GM12891 (cell line): ENCODE measurements at places on chromosomes 11 and 22.

- DNase-seq = no peak
Observed at GRCh38 chr11:77167111-77167626, 39.1 kb downstream of the MYO7A start.

DNA sequence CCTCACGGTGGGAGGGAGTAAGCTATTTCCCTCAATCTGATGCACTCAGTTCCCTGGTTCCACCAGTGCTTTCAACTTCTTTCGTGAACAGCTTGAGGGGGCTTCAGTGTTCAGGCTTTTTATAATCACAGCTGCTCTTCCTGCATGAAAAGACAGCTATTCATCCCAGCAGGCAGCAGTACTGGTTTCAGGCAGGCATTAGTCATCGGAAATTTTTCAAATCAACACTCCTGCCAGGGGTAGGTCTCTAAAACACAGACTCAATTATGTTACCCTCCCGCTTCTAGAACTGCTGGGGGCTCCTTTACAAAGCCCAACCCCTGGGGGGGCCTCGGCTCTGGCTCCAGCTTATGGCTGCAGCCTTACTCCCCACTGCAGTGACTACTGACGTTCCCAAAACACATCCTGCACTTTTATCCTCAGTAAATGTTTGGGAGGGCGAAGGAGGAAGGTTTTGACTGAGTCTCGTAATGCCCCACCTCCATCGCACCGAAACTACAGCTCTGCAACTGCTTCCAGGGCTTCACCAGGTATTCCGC, 5.8 kb downstream of the POLDIP3 start:
- DNase-seq = no peak

GRCh38 chr11:126963603-126964363, 36.8 kb downstream of the KIRREL3 start:
- DNase-seq = no peak

GRCh38 chr11:11916981-11917399, 75.2 kb downstream of the USP47 start:
- DNase-seq = no peak

DNA sequence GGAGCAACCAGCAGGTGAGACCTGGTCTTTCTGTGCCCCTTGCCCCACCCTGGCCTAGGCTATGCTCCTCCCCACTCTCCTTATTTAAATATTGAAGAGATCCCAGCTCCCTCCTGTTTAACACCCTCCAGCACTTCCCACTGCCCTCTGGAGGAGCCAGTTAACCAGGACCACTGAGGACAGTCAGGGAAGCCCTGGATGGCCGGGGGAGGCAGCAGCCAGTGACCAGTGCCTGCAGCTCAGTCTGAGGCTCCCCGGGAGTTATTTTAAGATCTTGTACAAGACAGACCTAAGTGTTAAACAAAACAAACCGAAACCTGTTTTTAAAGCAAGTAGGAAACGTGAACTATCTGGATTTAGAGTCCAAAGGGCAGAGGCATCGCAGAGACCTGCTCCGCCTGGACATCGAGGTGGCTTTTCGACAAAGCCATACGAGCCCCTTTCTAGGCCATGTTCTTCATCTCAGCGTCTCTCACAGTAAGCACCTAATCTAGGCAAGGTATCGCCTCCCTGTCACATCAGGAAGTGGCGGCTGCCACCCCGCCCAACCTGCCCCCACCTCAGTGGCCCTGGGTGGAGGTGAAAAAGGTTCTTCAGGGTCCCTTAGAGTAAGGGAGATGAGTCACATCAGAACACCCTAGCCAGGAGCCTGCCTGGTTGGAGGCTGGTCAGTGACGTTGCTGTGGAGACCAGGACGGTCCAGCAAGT, 35.2 kb downstream of the TRMU start:
- no peak for DNase-seq

- DNase-seq = no peak
Observed at GRCh38 chr11:12086271-12087074, 23.9 kb upstream of the MICAL2 start.

DNA sequence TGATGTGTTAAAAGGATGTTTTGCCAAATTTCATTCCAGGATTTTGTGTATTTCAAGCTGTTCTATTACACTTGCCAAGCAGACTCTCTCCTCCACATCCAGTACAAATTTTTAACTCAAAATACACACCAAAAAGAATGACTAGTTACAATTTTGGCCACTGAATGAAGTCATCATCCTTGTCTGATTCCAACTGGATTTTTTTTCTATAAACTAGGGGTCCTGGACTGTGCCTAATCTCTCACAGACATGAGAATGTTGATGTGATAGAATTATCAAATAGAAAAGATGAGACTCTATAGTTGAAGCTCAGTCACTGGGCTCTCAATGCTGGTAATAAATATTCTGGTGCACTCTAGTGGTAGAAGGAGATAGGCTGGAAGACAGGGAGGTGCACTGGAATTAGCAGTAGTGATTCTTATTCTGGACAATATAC, 85.8 kb downstream of the FANCF start:
- no peak for DNase-seq

- no peak for DNase-seq
Observed at GRCh38 chr11:61513143-61513765, 4.7 kb downstream of the LRRC10B start.

- DNase-seq = no peak
Observed at GRCh38 chr11:64643256-64643881, 52.3 kb downstream of the SLC22A12 start.

DNA sequence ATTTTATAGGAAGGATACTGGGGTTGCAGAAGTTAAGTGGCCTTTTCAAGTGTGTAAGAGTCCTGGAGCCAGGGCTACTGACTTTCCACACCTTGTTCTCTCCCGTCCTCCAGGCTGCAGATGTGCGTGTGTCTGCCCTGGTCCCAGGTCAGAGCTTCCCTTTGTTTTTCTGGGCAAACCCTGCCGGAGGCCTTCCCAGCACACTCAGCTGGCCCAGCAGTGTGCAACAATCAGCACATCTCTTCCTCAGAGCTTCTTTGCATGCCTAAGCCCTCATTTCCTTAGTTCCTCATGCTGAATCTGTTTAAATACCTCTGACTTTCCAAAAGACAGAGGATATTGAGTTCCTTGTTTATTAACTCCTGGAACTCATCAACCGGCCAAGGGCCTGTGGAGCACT, 80.6 kb downstream of the KCNJ1 start:
- DNase-seq = no peak

GRCh38 chr11:130206141-130206540, 46.6 kb downstream of the ST14 start:
- DNase-seq = no peak

DNA sequence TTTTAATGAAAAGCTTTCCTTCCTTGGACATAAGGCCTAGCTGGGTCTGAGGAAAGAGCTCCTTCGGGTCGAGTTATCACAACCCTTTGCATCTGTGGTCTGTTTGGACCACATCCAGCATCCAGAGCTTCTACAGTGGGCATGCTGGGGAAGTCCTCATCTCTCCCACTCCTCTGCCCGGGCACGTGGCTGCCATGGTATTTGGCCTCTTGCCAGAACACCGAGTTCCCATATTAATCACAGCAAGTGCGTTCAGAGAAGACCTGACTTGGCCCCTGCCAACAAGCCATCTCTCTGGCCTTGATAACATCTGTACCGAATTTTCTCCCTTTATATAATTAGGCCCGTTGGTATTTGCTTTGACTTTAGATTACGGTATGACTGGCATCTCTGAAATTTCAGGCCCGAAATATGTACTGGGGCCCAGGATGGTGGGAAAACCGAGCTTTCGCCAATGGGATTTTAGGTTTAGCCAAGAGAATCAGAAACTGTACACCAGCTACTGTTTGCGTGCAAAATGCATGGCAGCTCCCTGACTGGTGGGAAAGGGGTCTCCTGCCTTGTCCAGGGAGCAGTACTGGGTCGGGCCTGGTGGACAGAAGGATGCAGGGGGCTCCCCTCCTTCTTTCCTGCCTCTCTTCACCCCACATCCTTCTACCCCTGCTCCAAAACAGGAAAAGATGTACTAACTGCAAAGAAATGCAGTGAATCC, 90.0 kb downstream of the MICAL2 start:
- DNase-seq = no peak

DNA sequence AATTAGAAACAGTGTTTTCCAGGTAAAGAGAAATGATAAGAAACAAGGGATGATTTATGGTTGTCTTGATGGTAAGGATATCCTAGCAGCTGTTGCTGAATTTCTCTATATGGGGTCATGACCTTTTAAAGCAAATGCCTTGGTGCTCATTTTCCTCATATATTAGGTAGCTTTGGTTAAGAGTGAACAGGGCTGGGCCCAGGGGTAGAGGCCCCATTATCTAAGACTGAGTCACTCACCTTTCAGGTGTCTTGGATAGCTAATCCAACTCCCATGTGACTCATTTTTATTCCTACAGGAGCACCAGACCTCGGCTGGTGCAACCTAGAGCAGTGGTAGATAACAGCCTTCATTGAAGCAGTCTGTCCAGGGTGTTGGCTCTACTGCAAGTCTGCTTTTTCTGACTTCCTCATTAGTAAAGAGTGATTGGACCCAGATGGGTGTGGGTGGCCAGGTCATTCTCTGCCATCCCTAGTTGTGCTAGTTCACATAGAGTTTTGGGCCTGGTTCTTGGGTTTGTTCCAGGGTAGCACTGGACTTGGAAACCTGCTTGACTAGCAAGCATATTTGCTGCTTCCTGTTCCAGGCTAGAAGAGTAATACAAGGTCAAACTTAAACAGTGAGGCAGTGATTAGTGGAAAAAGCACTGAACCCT, 37.4 kb downstream of the CTNND1 start:
- no peak for DNase-seq

DNA sequence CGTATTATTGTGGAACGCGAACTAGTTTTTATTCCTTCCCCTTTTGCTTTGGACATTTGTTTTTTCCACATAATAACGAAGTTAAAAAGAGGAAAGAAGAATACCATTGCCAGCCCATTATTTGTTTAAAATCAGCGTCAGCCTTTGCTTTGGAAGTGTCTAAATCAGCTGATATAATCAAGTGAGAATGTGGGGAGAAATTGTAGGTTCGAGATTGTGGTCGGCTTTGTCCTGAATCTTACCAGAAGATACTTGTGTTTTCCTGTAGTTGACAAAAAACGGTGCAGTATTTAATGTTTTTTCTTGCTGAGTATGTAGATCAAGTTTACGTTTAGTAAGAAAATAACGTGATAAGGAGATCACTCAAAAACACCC, 935 bp downstream of the ZNF143 start:
- no peak for DNase-seq

- DNase-seq = no peak
Observed at GRCh38 chr11:33197915-33198727, 36.8 kb upstream of the CSTF3 start.

DNA sequence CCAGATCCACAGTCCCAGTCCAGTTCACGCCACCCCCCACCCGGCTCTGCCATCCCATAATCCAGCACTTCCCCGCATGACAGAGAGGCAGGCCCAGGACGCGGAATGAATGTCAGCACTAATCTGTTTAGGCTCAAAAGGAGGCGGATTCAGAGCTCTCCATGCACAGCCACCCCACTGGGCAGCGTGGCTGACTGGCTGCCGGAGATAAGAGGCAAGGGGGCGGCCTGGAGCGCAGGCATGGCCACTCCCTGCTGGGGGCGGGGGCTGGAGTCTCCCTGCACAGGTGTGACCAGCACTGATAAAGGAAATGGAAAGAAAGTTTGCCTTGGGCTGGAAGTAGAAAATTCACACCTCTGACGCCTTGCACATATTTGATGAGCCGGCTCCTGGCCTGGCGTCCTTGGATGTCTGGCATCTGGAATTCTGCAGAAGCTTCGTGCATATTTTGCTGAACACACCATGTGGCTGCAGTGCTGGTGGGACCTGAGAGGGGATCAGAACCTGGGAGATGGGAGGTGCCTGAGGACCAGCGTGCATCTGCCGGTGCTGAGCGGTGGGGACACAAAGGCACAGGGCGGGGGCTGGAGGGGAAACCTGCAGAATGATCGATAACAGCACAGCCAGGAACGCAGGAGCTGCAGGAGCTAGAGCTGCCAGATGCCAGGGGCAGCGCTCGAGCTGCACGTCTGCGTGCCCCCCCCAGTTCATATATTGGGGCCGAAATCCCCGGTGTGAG, 344.4 kb downstream of the CTTN start:
- DNase-seq = no peak

DNA sequence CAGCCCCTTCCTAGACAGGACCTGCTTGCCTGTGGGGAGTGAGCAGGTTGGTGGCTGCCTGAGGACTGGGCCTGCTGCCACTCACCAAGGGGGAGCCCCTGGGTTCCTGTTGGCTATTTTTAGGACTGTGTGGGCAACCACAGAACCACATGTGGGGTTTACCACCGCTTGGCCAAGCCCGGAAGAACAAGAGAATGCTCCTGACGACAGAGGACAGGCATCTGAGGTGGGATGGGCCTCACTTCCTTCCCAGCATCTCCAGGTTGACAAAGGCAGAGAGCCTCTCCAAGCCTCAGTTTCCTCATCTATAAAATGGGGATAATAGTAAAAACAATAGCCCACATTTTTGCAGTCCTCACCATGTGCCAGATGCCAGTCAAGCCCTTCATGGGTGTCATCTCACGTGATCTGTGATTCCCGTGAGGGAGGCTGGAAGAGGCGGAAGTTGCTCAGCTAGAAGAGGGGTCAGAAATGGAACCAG, 43.6 kb downstream of the LRRC32 start:
- peak; percentile 41 for DNase-seq

GRCh38 chr22:48576333-48577013, 1251.2 kb downstream of the BRD1 start:
- no peak for DNase-seq

GRCh38 chr11:114889594-114890011, 211.3 kb downstream of the NXPE2 start:
- no peak for DNase-seq

DNA sequence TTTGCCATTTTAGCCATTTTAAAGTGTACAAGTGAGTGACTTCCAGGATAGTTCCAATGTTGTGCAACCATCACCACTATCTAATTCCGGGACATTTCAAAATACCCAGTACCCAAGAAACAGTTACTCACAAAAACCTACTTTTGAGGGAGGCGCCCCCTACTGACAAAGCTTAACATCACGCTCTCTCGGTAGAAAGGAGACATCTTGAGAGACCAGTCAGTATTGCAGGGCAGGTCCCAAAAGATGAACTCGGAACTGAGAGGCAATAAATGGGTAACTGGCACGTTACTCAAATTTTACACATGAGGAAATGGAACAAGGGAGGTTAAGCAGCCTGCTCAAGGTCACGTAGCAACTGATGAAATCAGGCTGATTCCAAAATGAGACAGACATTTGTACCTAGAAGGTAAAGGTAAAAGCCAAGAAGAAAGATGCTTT, 50.0 kb upstream of the POU2AF1 start:
- DNase-seq = no peak

DNA sequence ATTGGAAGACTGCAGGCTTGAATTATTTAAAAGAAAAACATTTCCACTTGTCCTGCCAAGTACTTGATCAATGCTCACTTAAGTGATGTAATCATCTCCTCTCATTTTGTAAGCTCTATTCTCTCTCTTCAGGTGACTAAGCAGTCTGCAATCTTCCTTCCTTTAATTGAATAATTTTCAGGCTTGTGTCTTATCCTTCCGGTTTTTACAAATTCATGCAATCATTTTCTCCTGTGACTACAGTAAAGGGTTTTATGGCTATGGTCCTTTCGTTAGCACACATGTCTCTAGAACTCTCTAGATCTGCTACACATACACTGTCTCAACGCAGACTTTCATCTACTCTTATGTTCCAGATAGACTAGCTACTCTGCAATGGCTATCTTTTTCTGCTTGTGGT, 12.6 kb upstream of the UPB1 start:
- DNase-seq = no peak
